Stimulated activated CD4-positive, alpha-beta T cell treated with anti-CD3 and anti-CD28 coated beads, Interleukin-15, amount 100 ng/mL, for 1 hour (primary cell): ENCODE measurements at places on chromosomes 5 and 9.

- DNase-seq = no peak
Measured at GRCh38 chr9:89621676-89622075, 16.9 kb downstream of the GADD45G start.

GRCh38 chr5:36653044-36653705 is 46.8 kb downstream of the SLC1A3 start:
- no peak for DNase-seq

DNA sequence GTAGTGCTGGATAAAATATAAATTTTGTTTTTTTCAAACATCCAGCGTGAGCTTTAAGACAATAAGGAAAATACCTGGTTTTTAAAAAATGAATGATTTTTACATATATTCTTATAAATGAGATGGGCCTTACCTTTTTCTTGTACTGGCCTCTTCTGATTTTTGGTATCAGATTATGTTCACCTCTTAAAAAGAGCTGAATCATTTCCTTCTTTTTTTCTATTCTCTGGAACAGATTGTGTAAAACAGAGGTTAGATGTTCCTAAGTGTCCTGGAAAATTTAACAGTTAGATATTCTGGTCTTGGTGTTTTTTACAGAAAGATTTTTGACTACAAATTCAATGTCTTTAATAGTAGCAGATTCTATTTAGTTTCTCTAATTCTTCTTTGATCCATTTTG is 74.6 kb downstream of the NDUFAF2 start:
- no peak for DNase-seq

GRCh38 chr5:61301341-61302199 is 30.5 kb upstream of the ZSWIM6 start:
- DNase-seq = no peak

DNA sequence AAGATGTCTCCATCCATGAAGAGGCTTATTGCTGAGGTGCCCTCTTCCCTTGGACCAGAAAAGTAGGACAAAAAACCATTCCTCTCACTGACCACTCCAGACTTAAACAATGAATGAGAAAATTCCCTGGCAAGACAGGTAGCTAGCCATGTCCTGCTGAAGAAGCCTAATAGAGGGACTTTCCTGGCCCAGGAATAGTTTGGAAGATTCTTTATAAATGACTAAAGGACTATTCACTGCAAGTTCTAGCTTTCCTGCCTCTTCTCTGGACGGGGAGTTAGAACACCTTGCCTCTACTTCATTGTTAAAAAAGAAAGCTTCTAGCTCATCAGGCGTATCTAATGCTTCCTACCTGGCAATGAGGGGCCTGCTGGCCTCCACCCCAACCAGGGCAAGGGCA is 153.6 kb downstream of the NR3C1 start:
- no peak for DNase-seq

DNA sequence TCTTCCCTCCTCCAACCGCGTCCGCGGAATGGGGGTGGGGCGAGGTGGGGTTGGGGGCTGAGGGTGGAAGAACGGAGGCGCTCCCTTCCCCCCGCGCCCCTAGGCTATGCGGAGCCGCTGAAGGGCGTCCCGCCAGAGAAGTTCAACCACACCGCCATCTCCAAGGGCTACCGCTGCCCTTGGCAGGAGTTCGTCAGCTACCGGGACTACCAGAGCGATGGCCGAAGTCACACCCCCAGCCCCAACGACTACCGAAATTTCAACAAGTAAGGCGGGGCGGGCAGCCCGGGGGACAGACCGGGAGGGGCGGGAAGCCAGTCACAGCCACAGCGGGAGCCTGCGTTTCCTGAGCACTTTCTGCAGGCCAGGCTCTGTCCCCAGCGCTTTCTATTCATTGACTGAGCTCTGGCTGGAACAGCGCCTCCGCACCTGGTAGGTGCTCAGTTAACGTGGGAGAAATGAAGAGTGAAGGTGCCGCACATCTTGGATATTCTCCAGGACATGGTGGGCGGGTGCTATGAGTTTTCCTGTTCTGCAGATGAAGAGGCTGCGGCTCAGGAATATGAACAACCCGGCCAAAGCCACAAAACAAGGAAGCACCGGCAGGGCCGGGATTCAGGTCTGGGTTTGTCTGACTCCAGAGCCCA is 11.3 kb downstream of the MYOZ3 start:
- no peak for DNase-seq

GRCh38 chr5:158810615-158811014 is 289.1 kb downstream of the EBF1 start:
- no peak for DNase-seq

GRCh38 chr9:120616966-120617935 is 37.3 kb upstream of the CDK5RAP2 start:
- no peak for DNase-seq

- DNase-seq = no peak
Measured at GRCh38 chr9:110969971-110970386, 68.3 kb downstream of the LPAR1 start.

DNA sequence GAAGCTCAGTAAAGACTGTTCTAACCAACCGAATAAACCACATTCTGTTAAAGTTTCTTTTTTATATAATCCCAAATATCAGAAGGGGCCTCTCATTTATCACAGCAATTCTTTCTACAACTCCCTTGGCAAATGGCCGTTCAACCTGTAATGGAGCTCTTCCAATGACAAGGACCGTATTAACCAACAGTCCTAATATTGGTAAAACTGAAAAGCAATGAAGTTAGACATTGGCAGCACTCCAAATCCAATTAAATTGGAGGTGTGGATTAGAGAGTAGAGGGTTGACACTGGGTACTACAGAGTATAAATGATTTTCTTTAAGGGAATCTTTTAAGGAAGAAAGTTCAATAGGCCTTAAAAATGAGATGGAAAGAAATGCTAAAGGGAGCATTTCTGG is 842 bp downstream of the TMED7 start:
- no peak for DNase-seq

DNA sequence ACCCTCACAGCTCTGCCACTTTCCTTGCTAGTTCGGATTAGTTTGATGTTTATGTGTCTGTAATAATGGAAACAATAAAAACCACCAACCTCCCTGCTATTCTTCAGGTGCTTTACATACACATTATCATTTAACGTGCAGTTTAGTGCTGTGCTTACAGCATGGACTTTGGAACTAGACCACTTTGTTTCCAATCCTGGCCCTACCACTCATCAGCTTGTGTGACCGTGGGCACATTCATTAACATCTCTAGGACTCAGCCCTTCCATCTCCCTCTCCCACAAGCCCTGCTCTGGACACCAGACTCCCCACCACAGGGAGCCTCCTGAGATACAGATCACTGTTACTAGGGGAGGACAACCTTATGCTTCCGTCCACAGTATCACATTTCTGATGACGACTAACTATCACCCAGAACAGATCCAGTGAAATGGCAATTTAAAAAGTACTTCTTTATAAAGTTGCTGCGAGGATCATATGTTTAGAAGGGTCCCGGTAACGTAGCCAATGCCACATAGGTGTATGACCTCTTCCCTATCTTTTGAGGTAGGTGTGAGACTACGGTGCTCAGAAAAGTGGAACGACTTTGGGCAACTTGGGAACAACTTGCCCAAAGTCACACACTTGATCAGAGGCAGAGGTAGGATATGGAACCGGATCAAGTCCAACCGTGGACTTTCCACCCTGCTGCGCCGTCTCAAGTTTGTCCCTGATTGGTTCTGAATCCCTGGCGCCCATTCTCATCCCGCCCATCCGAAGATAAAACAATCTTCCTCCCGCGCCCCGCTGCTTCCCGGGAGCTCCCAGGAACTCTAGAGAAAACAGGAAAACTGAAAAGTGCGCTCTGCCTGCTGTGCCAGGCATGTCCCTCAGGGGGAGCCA is 132.4 kb upstream of the NIPBL start:
- DNase-seq = no peak

DNA sequence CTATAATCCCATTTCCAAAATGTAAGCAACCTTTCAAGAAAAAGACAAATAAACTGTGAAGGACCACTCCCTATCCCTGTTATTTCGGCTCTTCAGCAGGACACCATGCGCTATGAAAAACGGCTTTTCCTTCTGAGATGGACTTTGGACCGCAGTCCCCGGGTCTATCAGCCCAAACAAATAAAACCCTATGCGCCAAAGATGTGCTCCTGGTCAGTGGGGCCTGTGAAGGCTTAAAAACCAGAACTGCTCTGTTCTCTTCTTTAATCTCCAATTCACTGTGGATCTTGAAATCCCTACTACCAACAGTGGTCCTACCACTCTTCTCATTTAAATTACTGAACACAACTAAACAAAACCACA is 33.3 kb downstream of the RAPGEF1 start:
- no peak for DNase-seq

- DNase-seq = no peak
Measured at GRCh38 chr9:3876553-3876952, 350.8 kb upstream of the RFX3 start.

GRCh38 chr9:83583151-83584014 is 39.6 kb upstream of the IDNK start:
- DNase-seq = no peak
